Suppressor macrophage treated with lipopolysaccharide for 1 hour (primary cell): ENCODE measurements at places on chromosomes 5 and 9.
A peak's percentile ranks its signal among the peaks of the same experiment; 100 is the strongest.

DNA sequence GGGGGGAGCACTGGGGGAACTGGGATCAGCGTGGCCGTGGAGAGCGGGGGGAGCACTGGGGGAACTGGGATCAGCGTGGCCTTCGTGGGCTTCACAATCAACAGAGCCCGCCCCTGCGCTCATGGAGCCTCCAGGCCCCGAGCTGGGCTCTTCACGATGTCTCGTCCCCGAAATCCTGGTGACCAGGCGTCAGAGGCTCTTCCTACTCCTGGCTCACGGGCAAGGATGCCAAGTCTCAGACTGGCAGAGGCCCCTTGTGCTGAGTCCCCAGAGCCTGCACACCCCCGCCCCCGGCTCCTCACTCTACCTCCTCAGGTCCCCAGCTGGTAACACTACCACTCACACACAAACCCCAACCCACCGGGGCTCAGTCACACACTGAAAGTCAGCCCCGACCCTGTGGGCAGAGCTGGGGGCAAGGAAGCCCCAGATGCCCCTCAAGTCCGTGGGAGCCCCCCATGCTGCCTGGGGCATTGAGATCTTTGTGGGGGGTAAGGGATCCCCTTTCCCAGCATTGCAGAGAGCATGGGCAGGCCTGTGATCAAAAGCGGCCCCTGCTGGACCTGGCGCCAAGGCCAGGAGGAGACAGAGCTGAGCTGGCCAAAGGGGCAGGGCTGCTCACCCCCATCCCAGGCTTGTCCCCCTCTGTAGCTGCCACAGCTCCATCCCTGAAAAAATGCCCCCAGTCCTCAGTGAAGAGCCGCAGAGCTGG lies 26.7 kb downstream of the LHX3 start:
- no peak for DNase-seq

DNA sequence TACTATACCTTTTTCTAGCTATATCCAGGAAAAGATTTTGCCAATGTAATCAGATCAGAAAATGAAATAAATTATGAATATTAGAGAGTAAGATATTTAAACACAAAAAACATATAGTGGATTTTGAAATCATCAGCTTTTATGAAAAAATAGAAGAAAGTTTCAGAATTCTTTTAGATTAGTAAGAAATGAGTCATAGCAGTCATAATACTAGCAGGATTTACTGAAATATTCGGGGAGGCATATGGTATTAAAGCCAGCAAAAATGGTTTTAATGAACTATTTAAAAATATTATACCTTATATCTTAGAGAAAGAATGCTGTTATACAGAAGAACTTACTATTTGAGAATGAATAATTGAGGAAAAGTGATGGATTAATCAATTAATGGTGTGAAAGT lies 303.6 kb upstream of the NUDT12 start:
- DNase-seq: no peak

DNA sequence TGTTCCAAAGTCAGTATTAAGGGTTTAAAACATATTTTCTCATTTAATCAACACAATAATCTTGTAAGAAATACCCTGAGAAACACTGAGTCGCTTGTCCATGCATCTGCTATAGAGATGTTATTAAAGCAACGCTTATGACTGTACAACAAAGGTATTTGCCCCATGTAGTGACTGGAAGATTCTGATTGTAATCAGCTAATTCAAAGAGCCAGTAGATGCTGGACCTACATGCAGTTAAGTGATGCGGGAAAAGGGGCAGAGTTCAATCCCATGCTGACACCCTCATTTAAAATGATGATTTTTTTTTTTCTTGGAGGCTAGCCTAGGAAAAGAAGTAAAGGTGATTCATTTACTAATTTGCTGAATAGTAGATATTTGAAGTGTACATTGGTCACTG lies 149.3 kb upstream of the MTAP start:
- no peak for DNase-seq

GRCh38 chr9:6896562-6896961 lies 138.8 kb downstream of the KDM4C start:
- DNase-seq: no peak

GRCh38 chr5:77210091-77210963 lies at the start of gene PDE8B:
PDE8B (plus strand) TSS chr5:77210680; CDS start chr5:77210926, 246 bp downstream.
- DNase-seq: no peak

- no peak for DNase-seq
These were observed 67.5 kb downstream of the PRRT1B start for GRCh38 chr9:131612851-131613250.

DNA sequence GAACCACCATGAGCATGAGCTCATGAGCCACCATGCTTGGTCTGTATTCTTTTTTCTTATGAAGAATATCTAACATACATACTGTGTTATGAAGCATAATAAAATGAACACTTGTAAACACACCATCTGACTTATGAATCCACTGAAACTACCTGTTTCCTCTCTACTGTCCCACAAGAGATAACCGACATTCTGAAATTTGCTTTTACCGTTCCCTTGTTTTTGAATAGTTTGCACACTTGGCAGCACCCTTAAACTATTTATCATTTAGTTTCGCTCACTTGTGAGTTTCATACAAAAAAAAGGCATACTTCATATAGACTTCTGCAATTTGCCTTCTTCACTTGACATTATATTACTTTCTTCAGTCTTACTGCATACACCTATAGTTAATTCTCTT lies 8.9 kb downstream of the LARS1 start:
- no peak for DNase-seq

DNA sequence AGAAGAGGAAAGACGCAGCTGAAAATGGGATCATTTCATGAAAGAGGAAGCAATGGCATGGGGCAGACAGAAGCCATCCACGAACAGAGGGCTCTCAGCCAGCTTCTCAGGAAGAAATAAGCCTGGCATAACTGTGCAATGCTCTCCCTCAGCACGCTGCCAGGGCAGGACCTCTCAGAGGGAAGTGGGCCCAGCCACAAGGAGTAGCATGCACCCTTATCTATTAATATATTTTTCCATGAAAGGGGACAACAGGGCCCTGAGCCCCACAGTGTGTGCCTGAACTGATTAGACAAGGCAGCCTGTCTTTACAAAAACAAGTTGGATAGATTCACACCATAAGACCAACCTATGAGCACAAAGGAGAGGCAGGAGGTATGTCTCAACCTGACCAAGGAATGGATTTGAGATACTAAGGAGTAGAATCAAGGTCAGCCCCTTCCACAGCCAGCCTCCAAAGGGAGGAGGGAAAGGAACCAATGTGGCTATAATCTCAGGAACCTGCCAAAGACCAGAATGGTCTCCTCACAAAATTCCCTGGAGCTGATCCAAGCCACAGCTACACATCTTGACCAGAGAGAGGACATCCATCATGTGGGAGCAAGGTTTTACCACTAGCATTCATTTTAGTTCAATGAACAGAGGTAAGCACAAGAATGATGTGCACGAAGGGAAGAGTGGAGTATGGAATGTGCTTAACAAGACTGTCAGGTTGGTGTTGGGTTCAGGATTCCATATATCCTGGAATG lies 154.8 kb downstream of the SIL1 start:
- no peak for DNase-seq

GRCh38 chr5:34802834-34803563 lies 36.0 kb upstream of the TTC23L start:
- no peak for DNase-seq

DNA sequence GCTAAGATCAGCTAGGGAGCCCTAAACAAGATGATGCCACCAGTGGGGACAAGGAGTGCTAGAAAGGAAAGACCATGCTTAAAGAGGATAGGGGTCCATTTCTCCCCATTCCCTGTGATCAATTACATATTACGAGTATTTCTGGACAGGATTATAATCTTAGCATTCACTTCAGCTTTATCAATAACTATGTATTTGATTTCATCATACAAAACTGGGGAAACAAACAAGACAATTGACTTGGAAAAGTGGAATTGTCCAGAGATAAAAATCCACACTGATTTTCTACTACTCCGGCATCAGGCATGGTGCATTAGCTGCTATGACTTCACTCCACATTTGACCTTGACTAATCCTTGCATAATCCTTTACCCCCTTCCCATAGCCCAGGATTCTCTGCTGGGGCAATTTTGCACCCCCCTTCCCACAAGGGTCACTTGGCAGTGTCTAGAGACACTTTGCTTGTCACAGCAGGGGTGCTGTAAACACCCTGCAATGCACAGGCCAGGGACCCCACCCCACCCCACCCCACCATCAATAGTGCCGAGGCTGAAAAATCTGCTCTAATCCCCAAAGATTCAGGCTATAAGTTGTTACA lies 29.9 kb upstream of the UBE2QL1 start:
- DNase-seq: no peak

DNA sequence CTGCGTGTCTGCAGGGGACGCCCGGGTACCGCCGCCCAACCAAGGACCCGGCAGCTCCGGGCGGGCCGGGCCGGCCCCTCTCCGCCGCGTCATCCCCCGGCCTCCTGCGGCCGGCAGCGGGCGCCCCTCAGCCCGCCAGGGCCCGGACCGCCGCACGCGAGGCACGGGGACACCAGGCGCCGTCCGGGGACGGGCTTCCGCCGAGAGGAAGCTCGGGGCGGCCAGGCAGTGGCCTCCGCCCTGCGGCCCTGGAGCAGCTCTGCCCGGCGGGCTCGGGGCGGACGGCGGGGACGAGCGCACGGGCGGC lies 373 bp downstream of the FBXW5 start:
- DNase-seq: peak; percentile 89

GRCh38 chr9:21747175-21747574 lies 55.3 kb upstream of the MTAP start:
- no peak for DNase-seq

DNA sequence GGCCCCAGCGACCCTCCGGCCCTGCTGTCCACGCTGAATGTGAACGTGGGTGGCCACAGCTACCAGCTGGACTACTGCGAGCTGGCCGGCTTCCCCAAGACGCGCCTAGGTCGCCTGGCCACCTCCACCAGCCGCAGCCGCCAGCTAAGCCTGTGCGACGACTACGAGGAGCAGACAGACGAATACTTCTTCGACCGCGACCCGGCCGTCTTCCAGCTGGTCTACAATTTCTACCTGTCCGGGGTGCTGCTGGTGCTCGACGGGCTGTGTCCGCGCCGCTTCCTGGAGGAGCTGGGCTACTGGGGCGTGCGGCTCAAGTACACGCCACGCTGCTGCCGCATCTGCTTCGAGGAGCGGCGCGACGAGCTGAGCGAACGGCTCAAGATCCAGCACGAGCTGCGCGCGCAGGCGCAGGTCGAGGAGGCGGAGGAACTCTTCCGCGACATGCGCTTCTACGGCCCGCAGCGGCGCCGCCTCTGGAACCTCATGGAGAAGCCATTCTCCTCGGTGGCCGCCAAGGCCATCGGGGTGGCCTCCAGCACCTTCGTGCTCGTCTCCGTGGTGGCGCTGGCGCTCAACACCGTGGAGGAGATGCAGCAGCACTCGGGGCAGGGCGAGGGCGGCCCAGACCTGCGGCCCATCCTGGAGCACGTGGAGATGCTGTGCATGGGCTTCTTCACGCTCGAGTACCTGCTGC lies 839 bp downstream of the KCNV2 start:
- no peak for DNase-seq

GRCh38 chr5:102713682-102714231 lies 41.3 kb upstream of the PAM start:
- DNase-seq: no peak

DNA sequence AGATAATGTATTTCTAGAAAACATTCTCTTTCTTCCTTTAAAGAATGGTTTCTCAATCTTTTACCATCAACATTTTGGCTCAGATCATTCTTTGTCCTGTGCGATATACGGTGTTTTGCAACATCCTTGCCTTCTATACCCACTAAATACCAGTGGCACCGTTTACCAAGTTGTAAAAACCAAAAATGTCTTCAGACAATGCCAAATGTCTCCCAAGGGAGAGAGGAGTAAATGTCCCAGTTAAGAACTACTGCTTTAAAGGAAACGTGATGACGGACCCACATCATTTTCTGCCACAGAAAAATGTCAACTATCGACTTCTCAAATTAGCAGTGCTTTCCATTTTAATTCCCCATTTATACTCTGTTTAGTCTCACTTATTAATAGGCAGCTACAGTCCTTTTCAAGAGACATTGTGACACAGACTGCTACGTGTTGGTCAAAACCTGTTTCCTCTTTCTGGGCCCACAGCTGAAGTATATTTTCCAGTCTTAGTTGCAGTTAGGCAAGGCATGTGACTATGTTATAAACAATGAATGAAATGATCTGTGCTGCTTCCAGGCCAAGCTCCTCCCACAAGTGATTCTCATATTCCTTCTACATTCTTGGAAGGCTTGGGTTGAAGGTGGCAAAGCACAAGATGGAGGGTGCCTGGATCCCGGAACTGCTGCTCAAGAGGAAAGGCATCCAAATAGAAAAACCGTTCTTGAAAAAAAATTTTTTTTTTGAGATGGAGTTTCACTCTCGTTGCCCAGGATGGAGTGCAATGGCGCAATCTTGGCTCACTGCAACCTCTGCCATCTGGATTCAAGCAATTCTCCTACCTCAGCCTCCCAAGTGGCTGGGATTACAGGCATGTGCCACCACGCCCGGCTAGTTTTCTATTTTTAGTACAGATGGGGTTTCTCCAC lies 8.8 kb downstream of the PRXL2C start:
- DNase-seq: peak; percentile 95

- DNase-seq: no peak
These were observed 197.9 kb upstream of the NR3C1 start for GRCh38 chr5:143601357-143601756.
